Activated T-cell treated with anti-CD3 and anti-CD28 coated beads, Interleukin-2, amount 50 U/mL, for 72 hours (primary cell): ENCODE measurements at places on chromosomes 3 and 15.
A peak's percentile ranks its signal among the peaks of the same experiment; 100 is the strongest.

- no peak for DNase-seq
These were observed 77.5 kb upstream of the IL12A start for GRCh38 chr3:159910991-159911663.

DNA sequence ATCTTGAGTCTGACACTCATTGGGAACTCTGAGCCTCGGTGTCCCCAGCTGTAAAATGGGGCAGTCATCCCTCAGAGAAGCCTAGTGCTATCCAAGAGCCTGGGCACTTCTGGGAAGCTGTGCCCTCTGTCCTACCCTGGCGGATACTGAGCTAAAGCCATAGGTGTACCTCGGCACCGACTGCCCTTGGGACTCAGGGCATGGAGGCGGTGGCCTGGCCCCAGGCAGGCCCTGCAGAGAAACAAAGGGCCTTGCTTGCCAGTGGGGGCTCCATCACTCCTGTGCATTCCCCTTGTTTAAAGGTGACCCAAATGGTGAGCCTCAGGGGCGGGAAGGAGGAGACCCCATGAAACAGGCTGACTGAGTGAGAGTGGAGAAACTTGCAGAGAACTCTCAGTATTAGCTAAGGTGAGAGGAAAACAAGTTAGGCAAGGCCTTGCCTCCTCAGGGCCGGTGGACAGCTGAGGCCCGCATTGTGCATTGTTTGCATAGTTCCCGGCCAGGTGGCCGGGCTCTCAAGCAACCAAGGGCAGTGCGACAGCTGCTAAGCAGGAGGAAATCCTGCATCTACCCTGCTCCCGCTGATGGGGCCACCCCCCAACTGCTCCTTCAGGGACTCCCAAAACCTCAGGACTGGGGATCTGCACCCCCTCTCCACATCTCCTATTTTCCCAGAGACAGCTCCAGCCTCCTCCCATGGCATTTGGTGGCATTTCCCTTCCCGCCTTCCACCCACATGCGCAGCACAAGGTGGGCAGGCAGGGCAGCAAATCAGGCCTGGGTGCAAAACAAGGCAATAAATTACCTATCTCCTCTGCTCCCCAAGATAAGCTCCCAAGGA is 4.3 kb downstream of the PFKFB4 start:
- no peak for DNase-seq

- DNase-seq = no peak
These were observed 713.3 kb upstream of the CBLB start for GRCh38 chr3:106582151-106582550.

GRCh38 chr3:152480282-152480953 is 211.7 kb downstream of the MBNL1 start:
- no peak for DNase-seq

- DNase-seq = no peak
These were observed 2.2 kb downstream of the P2RY14 start for GRCh38 chr3:151276038-151276686.

- peak; percentile 38 for DNase-seq
These were observed 310.4 kb downstream of the PLCL2 start for GRCh38 chr3:17195192-17195611.
